ENCODE measurements at places on chromosomes 11 and 22.

DNA sequence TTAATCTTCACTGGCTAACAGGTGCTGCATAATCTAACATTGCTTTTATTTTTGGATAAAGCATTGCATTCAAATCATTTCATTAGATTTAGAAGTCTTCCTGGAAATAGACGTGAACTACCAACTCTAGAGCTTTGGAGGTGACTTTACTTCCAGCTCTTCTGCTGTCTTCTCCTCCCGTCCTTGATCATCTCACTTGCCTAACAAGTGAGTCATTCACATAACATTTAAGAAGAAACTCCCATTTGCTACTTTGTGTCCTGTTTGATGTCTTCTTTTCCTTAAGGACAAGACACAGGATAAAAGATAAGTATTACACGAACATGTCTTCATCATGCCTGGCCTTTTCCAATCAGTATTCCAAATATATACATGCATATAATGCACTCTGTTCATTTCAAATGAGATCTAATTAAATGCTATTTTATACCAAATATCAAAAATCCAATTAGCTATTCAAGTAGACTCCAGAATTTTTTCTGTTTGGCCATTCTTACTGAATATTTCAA is 88.3 kb downstream of the BDNF start:
- DNase-seq: no peak

DNA sequence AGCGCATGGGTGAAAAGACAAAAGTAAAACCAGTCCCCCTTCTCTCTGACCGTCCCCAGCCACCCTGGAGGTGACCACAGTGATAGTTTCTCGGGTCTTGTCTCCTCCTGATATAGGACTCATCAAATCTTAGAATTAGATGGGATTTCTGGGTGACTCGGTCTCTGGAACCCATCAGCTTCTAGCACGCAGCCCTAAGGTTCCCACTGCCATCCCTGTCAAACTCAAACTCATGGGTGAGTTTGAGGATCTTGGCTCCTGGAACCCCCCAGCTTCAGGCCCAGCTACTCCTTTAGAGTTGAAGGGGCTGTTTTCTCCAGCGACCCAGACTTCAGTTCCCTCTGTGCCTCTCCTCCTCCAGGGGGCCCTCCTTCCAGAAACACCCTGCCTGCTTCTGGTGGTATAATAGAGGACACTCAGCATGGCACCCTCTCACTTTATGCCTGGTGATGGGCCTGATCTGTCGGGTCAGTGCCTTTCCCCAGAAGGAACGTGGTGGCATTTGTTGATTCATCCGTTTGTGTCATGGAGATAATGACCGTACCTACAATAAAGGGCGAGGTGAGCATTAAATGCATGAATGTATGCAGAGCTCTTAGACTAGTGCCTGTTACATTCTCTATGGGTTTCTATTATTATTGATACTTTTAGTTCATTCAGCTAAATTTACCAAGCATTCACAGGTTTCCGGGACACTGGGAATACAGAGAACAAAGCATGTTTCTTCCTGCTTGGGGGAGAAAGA is 31.7 kb downstream of the MCM5 start:
- DNase-seq: no peak

DNA sequence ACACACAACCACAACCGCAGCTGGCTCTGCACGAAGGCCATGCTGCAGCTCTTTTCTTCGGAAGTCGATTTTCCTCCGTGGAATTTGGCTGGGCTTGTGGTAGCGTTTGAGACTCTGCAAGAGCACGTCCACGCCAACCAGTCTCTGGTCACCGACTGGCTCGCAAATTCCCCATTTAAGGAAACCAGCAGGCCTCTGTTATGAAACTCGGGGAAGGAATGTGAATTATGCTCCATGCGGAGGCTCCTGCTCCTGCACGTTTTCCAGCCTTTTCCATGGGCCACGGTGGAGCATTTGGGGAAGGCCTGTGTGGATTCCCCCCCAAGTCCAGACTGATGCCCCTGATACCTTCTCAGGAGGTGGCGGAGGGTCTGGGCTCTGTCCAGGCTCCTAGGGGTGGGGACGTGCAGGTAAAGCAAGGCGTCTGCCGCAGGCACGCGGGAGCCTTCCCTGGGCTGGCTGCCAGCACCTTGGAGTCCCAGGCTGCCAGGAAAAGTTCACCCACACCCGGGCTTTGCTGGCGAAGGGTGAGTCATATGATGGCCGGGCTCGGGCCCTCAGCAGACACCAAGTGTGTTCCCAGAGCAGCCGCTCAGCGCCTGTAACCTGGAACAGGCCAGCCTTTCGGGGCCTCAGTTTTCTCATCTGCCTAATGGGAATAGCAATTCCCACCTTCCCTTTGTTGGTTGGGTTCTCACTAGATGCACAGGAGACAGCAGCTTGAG is 41.9 kb downstream of the LRP5 start:
- DNase-seq: no peak

DNA sequence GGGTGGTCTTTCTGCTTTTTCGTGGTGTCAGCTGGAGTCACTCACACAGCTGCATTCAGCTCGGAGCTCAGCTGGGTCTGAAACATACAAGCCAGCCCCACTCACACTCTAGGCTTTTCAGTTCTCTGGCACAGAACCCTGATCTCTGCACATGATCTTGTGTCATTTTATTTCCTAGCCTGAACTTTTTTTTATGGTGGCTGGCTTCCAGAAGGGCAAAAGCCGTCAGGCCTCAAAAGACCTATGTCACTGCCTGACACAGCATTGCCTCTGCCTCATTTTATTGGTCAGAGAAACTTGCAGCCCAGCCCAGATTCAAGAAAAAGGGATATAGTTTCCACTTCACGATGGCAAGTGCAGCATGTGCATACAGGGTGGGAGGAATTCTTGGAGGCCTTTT is 117.8 kb downstream of the NTM start:
- no peak for DNase-seq

DNA sequence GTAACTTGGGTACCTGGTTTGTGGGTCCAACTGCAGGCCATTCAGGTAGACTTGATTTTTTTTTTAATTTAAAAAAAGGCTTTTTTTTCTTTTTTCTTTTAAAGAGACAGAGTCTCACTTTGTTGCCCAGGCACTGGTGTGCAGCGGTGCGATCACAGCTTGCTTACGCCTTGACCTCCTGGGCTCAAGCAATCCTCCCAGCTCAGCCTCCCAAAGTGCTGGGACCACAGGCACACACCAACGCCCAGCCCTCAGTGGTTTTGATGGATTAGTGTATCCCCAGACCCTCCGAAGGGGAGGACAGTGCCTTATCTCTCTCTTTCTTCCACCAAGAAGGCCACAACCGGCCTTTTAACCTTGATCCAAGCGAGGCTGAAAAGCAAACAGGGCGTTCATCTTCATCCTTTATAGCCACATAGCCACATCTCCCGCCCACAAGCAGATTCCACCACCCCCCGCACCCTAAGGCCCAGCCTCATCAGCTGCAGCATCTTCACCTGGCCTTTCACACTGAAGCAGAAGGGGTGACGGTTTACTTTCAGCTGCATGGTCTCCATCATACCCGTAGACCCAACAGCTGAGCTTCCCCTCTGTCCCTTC is 17.6 kb upstream of the COMT start:
- no peak for DNase-seq

DNA sequence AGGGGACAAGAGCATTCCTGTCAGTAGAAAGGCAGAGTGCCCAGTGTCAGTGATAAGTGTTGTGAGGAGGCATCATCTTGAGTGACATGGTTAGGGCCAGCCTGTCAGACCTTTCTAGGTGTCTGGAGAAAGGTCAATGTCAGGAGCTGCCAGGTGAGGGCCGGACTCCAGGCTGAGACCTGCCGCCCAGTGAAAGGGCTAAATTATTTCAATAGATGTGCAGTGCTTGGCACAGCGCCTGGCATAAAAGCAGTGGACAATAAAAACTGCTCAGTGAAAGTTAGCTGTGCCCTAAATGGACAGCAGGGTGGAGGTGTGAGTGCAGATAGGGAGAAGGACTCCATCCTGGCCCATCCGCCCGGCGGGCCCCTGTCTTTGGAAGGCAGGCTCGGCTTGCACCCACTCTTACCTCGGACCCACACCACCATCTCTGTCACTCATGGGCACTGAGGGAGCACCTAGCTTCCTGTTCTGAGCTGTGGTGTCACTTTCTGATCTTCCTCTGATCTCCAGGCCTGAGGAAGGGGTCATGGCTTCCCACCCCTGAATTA is 23.5 kb upstream of the WNT11 start:
- DNase-seq: no peak

- peak; percentile 78 for DNase-seq
These were observed 41.6 kb downstream of the WEE1 start for GRCh38 chr11:9615031-9615451.

- no peak for DNase-seq
These were observed 3.4 kb upstream of the NLRP10 start for GRCh38 chr11:7968686-7969085.

DNA sequence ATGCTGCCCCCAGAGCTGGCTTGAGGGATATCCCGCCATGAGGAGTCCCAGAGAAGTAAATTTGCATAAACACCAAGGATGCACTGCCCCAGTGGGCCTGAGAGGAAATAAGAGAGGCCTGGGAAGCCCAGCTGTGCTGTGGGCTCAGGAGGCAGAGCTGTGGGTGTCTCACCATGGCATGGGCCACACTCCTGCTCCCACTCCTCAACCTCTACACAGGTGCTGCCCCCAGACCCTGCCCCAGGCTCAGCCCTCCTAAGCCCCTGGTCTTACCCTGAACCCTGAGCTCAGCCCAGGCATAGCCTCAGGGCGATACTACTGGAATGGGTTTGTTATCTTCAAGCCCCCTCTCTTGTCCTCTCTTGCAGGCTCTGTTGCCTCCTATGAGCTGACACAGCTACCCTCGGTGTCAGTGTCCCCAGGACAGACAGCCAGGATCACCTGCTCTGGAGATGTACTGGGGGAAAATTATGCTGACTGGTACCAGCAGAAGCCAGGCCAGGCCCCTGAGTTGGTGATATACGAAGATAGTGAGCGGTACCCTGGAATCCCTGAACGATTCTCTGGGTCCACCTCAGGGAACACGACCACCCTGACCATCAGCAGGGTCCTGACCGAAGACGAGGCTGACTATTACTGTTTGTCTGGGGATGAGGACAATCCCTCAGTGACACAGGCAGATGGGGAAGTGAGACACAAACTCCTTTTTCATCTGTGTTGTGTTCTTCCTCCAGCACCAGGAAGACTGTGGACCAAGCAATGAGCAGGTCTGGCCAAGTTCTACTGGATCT is 59.9 kb downstream of the GGTLC2 start:
- DNase-seq: no peak

- DNase-seq: no peak
These were observed 381.9 kb downstream of the CADM1 start for GRCh38 chr11:115122274-115122673.

GRCh38 chr11:45927684-45928413 is 5.4 kb downstream of the LARGE2 start:
- DNase-seq: peak; percentile 13

GRCh38 chr11:69210310-69211035 is 54.7 kb downstream of the SMIM38 start:
- peak; percentile 53 for DNase-seq

DNA sequence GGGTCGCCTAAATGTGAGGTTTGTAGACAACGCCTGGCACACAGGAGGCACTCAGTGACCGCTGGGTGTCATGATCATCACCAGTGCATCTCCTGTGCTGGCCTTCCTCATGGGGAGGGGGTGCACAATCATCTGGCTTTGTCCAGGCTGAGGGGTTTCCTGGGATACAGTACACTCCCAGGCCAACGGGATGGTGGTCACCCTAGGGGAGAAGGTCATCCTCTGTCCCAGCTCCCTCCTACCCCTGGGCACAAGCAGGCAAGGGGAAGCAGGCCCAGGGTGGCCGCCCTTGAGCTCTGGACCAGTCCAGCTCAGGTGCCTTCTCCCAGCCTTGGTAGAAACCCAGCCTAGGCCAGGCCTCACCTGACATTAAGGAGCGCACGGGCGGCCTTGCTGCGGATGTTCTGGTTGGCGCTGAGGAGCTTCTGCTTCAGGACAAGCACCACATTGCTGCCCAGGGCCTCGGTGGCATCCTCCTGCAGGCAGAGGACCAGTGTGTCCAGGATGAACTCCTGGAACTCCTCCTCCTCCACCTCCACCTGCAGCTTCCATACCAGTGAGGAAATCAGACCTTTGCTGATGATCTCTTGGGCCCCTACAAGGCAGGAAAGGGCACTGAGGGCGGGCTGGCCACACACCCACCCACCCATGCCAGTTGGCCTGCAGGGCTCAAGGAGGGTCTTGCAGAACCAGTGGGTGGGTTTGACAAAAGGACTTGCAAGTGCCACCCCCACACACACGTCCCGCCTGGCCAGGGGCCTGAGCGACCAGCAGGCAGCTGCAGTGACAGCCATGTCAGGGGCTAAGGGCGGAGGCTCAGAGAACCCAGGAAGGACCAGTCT is 6.6 kb upstream of the GNAZ start:
- no peak for DNase-seq
